ENCODE measurements at places on chromosomes 16 and 17.

DNA sequence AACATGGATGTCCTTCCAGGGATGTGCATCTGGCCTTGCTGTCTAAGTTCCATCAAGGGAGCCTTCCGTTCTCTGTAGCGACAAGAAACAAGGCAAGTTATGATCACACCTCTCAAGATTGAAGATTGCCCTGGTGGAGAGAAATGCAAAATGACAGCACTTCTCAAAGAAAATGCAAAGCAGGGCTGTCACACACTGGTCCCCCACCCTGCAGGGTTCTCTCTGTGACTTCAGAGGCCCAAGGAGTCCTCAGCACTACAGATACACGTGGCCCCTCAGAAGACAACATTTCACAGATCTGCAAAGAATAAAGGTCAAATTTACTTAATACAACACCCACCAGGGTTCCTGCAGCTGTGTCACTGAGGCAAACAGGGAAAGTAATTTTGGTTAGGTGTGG, 60.7 kb upstream of the TEX2 start:
- no peak for DNase-seq

GRCh38 chr16:56616608-56617211, 8.3 kb downstream of the MT2A start:
- DNase-seq = no peak

- no peak for DNase-seq
These were observed 24.3 kb upstream of the RFFL start for GRCh38 chr17:35087731-35088355.

- DNase-seq = no peak
These were observed 16.7 kb upstream of the SLFN11 start for GRCh38 chr17:35390156-35390555.

GRCh38 chr16:30472328-30472942, at the start of gene ITGAL:
Gene ITGAL, plus strand, starts transcription at chr16:30472742. Its CDS starts 96 bp downstream, at chr16:30472838.
- DNase-seq = peak; percentile 55

DNA sequence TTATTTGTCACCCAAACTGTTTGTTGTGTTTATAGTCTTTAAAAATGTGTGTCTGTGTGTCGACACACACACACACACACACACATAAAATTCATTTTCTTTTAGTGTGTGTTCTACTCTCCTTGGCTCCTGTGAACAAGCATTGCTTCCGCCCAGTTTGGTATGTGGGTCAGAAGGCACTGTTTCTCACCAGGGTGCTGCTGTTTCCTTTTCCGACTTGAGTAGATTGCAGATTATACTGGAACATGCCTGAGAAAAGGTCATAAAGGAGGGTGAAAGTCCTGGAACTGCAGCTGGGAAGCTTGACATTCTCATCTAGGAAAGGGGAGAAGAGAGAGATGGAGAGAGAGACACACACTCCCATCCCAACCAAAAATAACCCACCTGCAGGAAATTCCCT, 330.3 kb downstream of the BCAS3 start:
- DNase-seq = no peak

GRCh38 chr16:57513371-57514102, 22.8 kb downstream of the CCDC102A start:
- DNase-seq = no peak

- no peak for DNase-seq
These were observed 47.0 kb downstream of the COTL1 start for GRCh38 chr16:84570739-84571403.

DNA sequence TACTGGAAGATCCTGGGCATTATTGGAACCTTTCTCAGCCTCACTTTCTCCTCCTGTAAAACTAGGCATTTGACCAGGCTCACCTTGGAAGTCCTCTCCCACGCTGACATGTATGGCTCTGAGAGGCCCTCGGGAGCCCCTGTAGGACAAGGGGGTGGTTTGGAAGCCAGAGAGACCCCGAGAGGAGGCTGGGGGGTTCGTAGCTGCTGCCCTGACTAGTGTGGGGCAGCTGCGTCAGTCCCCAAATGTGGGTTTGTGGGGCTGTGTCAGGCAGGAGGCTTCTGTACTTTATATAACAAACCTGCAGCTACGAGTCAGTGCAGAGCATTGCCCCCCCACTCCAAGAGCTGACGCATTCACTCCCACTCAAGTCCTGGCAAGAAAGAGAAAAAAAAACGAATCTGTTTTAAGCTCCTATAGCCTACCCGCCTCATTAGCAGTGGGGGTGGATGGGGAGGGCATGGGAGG, 1.8 kb downstream of the CX3CL1 start:
- DNase-seq = no peak

DNA sequence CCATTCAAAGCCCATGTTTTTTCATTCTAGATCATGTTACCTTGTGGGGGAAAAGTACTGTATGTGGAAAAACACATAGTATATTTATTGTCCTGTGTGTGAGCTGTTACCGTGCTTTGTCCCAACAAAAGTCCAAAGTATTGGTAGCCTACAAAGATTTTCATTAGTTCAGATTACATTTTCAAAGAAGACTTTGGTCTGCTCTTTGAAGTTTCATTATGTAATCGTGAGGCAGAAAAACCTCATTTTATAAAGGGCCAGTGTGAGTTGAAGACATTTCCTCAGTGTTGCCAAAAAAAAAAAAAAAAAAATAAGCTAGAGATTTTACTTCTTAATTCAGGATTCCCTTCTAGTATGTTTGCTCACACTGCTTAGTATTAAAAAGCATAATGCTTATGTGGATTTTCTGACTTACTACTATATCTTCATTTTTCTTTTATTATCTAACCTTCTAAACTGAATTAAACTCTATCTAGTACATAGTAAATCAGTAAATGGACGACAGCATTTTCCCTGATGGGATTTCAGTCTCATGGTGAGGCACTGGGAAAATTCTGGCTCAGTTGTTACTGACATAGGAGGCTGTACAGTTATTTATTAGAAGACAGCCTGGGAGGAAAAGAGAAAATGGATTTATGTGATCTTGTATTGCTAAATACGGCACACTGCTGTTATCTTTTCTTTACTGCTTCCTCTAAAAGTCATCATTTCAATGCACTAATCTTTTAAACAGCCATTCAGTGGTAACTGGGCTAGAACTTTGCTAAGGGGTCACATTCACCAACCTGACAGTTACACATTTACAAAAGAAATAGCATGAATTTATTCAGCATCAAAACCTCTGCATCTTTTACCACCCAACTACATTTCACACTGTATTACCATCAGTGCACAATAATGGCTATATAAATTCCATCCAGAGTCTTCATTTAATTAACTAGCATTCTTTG, 100.6 kb downstream of the STXBP4 start:
- no peak for DNase-seq

GRCh38 chr16:17335826-17336529, 134.8 kb downstream of the XYLT1 start:
- DNase-seq = no peak

- no peak for DNase-seq
These were observed 109.7 kb downstream of the PLCG2 start for GRCh38 chr16:81888520-81889394.

DNA sequence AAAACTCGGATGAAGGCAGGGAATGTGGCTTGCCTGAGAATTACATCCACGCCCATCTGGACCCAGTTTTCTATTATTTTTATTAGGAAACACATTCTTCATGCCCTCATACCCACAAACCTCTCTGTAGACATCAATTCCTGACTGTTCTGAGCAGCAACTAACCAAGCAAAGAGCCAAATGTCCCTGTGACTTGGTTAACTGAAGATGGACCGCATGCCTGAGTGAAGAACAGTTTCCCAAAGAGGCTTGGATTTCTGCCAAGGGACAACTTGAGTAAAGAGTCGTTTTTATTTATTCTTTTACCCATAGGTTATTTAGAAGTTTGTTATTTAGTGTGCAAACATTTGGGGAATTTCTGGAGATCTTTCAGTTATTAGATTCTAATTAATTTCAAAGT, 259.8 kb downstream of the GRIN2A start:
- no peak for DNase-seq

DNA sequence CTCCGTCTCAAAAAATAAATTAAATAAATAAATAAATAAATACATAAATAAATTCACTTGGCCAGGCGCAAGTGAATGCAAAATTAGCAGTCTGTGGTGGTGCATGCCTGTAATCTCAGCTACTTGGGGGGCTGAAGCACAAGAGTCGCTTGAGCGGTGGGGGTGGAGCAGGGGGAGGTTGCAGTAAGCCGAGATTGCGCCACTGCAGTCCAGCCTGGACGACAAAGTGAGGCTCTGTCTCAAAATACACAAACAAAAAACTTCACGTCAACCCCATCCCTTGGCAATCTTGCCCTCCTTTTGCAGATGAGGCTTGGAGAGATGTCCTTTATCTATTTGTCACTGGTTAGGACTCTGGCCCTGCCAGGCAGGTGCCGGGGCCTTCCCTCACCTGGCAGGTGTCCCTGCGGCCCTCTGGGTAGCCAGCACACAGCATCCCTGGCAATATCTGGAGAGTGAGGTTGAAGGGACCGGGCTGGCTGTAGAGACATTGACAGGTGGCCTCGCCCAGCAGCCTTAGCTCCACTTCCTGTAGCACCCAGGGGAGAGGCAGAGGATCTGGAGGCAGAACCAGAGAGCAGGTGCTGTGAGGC, 4.4 kb downstream of the PRSS36 start:
- no peak for DNase-seq

DNA sequence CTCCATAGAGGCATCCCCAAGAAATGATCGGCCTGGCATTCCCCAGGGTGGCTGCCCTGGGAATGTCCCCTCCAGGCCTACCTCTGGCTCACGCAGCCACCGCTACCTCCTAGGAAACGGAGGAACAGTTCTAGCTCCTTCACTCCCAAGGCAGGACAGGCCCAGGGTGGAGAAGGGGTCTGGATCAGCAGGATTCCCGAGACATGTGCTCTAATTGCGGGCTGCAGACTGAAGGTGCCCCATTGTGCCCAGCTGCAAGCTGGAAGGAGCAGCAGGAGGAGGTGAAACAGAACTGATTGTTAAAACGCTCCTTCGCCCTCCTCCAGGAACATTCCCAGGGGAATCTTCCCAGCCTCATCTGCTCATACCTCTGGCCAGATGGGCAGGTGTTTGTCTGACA, 40.8 kb downstream of the SCNN1G start:
- no peak for DNase-seq

GRCh38 chr17:4908301-4908700, 5.4 kb upstream of the CHRNE start:
- no peak for DNase-seq

GRCh38 chr17:74757931-74758847, 9.8 kb downstream of the NHERF1 start:
- DNase-seq = no peak

GRCh38 chr16:82888591-82889001, 261.8 kb downstream of the CDH13 start:
- DNase-seq = no peak

DNA sequence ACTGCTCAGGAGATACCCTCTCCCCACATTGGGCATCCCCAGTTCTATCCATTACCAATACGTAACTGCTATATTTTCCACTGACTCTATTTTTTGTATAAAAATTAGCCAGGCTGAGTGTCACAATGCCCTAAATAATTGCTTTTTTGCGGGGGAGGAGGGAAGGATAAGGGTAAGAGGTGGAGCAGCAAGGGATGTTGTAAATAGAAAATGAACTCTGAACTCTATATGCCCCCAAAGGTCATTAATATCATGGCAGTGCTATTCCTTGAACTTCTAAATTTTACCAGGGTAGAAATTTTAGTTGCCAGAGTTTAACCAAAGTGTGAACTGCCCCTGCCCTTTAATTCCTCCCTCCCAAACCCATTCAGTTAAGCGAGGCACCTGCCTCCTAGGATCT, 118.7 kb downstream of the SKAP1 start:
- DNase-seq = no peak

DNA sequence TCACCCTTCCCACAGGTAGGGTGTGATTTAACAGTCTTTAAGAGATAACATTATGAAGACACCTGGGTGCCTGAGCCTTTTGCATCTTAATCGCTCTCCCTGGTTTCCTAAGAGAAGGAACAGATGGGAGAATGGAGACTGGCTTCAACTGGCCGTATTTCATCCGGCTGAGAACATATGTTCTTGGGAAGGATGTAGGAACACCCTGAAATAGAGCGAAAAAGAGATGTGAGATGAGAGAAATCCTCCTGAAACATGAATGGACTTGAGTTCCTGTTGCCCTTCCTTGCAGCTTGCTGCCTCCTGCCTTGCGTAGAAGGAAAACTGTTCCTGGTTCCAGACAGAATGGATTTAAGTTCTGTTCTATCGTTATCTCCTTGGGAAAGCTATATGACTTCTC, 385.4 kb upstream of the RBFOX1 start:
- no peak for DNase-seq

DNA sequence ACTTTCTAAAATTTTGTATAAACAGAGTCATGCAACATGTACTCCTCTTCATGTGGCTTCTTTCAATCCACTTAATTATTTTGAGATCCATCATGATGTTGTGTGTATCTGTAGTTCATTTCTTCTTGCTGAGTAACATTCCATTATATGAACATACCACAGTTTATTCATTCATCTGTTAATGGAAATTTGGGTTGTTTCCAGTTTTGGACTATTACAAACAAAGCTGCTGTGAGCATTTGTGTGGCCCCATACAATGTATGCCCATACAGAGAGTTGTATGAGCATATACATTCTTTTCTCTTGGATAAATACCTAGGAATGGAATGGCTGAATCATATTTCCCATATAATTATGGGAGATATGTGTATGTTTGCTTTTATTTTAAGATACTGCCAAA, 85.6 kb downstream of the CLEC16A start:
- DNase-seq = no peak

DNA sequence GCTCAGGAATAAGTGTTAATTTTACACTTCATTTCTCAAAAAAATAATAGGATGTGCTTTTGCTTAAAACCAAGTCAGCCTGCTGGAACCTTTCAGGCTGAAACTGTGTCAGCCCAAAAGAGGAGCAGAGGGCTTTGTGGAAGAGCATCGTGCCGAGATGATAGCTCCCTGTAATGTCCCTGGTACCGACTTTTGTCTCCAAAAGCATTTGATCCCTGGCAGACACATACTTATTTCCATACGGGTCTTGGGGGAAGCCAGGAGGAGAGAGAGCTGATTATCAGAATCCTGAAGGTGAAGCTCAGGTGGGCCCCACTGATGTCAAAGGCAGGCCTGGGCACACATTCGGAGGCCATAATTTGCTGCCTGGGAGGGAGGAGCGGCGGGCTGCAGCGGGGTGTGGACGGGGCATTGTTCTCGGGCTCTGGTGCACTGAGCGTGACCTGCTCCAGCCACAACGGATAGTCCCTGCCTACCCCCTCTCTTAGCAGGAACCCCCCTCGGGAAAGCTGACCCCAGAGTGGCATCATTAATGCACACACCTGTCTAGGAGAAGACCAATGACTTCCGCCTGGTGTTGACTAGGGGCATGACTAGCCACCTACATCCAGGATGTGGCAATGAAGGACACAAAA, 155.9 kb downstream of the C16orf78 start:
- no peak for DNase-seq
